HuH-7.5 (cell line): ENCODE measurements at places on chromosomes 2 and 18.

GRCh38 chr2:211996857-211997256, 541.7 kb downstream of the ERBB4 start:
- DNase-seq = no peak

GRCh38 chr2:6896930-6897759, 19.6 kb downstream of the RSAD2 start:
- DNase-seq = no peak

GRCh38 chr2:105610576-105611332, 134.0 kb upstream of the NCK2 start:
- no peak for DNase-seq

DNA sequence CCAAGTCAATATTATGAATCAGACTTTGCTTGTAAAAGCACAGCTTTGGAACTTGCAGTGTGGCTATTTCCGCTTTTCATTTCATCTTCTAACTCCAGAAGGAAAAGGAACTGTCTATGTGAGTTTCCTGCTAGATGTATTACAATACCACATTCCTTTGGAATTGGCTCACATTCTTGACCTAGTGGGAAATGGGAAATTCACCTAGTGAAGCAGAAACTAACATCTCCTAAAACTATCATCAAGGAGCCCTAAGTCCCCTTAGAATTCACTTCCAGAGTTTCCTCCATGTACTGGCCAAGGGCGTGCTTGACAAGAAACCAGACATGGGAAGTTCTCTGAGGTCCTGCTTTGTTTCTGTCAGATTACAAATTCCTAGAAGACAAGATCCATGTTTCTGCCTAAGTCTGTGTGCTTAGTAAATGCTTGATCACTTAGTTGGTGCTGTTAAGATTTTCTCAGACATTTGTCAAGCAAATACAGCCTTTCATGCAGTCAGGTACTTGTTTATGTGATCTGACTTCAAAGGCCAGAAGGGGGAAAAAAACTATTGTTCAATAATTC, 275.7 kb upstream of the FN1 start:
- no peak for DNase-seq

DNA sequence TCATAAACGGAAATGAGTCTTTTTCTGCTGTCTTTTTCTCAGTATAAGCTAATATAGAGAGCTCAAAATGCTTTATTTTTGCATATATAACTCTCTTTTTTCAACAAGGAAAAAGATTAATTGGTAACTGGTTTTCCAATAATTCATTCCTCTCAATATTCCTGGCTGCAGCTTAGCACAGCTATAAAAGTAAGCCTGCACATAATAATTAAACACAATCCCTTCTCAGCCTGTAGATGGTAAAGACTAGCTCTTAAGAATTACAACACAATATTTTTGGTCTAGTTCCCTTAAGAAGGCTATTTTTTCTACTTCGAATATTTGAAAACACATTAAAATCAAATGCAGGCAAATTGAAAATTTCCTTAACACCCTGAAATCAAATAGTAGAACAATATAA, 258.0 kb downstream of the DOK6 start:
- DNase-seq = no peak

GRCh38 chr2:10686176-10686730, 3.5 kb downstream of the NOL10 start:
- DNase-seq = no peak

GRCh38 chr2:102094917-102095316, 47.6 kb upstream of the IL1R1 start:
- no peak for DNase-seq

DNA sequence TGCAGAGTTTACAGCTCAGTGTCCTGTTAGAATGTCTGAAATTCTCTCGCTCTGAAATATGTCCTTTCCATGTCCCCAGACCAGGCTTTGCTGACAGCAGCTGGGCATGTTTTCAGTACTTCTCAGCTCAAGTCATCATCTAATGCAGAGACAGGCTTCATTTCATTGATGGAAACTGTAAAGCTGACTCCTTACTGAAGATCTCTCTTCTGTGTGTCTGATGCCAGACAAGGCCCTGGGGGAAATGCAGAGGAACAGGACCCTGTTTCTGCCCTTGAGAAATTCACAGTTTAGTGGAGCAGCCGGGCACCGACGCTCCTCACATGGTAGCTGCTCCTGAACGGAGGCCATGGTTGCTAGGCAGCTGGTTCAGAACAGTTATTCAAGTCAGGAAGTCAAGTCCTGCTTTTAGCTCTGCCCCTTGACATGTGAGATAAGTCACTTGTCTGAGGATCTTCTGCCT, 24.6 kb upstream of the FZD7 start:
- no peak for DNase-seq

DNA sequence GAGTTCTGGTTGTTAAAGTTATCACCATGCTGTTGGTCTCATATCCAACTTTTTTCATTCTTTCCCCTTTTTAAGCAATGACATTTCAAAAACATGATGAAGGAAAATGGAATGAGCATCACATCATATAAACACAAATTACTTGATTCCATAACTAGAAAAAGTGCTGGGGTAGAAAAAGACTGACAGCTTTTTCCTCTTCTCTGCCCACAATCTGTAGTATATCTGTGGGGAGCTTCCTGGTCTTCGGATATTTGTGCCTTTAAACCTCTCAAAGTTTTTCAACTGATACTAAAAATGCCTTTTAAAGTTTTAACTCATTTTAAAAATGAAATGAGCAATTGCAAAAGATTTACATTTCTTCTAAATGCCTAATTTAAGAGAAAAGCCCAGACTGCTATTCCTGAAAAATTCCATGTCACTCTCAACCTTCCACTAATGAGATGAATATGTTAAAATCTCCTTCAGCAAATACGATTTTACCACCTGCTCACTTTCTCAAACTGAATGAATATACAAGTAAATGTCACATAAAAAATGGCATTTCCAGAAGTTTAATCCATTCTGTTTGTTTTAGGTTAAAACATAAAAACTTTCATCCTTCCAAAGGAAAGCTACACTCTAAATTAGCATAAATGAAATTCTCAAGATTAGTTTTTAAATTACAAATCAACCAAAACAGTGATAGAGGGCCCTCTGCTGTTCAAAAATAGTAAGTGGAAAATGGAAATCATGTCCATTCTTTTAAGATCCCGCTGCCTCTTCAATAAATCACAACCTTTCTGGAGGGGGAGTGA, 2.1 kb downstream of the DNAH7 start:
- DNase-seq = peak; percentile 22

DNA sequence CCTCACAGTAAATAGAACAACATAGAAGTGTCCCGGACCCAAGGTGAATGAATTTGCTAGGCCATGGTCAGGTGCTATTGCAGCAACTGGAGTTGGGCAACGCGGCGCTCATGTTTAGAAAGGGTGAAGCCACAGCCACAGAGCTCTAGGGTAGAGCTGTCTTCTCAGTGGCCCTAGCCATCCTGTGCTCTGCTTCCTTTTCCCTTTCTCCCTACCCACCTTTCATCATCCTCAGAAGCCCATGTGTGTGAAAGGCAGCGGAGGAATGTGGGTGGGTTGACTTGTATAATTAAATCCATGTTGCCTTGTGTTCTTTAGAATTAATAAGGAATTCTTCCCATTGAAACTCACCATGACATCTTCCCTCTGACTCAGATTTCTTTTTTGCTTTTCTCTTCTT, 336.7 kb downstream of the OSR1 start:
- peak; percentile 13 for DNase-seq

DNA sequence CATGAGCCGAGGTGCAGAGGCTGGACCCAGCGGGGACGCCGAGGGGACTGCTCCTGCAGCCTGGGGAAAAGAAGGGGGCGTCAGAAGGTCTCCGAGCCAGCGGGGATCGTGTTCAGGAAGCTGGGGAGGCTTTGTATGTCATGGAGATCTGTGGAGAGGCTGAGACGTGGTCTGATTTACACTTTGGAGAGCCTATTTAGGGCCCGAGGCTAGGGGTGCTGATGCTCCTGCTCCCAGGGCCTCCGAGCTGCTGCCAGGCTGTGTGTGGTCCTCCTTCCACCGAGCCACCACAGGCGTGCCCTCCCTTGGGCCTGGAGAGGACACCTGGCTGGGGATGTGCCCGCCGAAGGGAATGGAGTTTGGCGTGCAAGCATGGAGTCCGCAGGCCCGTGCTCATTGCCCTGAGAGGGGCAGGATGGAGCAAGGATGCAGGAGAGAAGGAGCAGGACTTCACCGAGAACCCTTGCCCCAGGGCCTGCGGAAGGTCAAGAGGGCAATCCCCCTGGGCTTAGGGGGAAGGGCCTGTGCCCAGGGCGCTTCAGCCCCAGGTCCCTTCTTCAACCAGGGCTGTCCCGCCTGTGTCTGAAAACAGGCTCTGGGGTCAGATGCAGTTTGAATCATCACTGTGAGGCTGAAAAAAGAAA, 252.5 kb downstream of the VAPA start:
- no peak for DNase-seq

- no peak for DNase-seq
Observed at GRCh38 chr2:43041661-43042360, 184.6 kb downstream of the ZFP36L2 start.

DNA sequence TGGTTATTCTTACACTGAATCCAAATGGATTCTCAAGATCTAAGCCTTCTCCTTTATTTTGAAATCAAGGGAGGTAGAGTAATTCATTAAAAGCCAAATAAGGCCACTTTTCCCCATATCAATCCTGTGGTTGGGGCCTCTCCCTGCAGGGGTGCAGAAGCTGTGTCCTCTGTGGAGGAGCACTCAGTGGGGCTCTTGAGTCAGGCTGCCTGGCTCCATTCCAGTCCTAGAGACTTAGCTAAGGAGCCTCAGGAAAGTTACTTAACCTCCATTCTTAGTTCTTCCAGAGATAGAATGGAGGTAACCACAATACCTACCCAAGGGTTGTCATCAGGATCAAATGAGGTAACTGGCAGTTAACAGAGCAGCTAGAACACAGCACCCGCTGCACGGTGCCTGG, 564.3 kb downstream of the CMPK2 start:
- no peak for DNase-seq

DNA sequence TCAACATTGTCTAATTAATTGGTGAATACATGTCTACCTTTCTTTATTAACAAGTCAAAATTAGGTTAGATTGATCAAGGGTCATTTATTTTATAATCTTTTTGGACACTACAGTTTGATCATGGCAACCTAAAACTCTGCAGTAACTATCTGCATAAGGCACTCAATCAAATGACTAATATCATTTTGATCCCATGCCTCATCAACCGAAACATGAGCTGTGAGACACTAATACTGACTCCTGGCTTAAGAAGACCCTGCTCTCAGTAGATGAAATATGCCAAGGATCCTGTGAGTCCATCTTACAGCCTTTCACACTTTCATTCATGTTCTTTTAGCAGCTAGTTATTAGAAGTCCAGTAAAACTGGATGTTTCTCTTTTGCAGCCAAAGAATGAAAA, 169.4 kb upstream of the CAVIN2 start:
- DNase-seq = no peak

DNA sequence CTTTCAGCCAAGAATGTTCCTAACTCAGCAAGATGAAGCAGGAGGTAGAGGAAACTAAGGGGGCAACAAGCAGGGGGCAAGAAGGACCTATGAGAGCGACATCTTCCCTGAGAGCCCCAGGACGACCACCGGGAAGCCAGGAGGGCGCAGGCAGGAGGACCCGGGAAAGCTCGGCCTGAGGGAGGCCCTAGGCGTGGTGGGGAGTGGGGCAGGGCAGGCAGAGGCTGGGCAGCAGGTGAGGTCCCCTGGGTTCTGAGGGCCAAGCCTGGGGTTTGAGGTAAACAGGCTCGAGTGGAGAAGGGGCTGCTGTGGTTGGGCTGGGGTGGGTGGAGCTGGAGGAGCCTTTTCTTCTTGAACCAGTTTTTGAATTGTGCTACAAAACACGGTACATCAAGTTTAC, 1.3 kb upstream of the ALPI start:
- DNase-seq = no peak

DNA sequence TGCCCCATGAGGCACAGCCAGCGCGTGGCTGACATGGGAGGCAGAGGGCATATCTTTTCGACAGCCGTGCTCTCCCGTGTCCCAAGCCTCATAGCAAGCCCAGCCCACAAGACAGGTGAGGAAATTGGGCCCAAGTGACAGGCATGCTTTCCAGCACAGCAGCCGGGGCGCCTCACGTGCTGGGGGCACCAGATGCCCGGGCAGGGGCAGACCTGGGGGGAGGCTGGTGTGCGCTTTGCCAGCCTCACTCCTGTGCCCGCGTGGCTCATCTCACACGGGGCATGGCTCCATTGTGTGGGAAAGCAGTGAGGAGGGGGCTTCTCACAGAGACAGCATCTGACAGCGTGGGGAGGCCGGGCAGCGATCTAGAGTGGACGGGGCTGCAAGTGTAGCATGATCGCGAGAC, 93.2 kb downstream of the USP40 start:
- DNase-seq = no peak

- no peak for DNase-seq
Observed at GRCh38 chr18:54396760-54397159, 39.1 kb downstream of the C18orf54 start.

- DNase-seq = no peak
Observed at GRCh38 chr2:199997296-199997695, 41.9 kb downstream of the MAIP1 start.

GRCh38 chr2:222862106-222862908, 1.5 kb downstream of the ACSL3 start:
- DNase-seq = peak; percentile 18

- no peak for DNase-seq
Observed at GRCh38 chr2:217047209-217047608, 187.3 kb upstream of the TNP1 start.

GRCh38 chr2:229340086-229340760, 69.1 kb upstream of the PID1 start:
- no peak for DNase-seq

GRCh38 chr2:1136846-1137245, 186.2 kb downstream of the SNTG2 start:
- no peak for DNase-seq

GRCh38 chr2:118065921-118066511, 22.3 kb upstream of the INSIG2 start:
- no peak for DNase-seq
